ENCODE measurements at places on chromosomes 4 and X.

DNA sequence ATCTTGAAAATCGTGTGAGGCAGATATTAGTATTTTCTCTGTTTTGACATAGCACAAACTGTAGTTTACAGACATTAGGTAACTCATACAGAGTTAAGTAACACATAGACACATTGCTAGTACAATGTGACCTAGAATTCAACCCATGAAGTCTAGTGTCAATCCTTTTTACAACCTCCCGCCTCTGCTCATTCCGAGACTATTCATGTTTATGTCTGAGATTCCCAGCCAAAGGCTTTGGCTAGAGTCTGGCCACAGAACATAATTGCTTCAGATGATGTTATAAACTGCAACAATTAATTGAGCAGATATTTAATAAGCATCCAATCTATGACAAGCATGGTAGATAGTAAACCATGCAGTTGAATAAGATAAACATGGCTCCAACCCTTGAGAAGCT, 841.0 kb downstream of the STIM2 start:
- DNase-seq, result no peak

DNA sequence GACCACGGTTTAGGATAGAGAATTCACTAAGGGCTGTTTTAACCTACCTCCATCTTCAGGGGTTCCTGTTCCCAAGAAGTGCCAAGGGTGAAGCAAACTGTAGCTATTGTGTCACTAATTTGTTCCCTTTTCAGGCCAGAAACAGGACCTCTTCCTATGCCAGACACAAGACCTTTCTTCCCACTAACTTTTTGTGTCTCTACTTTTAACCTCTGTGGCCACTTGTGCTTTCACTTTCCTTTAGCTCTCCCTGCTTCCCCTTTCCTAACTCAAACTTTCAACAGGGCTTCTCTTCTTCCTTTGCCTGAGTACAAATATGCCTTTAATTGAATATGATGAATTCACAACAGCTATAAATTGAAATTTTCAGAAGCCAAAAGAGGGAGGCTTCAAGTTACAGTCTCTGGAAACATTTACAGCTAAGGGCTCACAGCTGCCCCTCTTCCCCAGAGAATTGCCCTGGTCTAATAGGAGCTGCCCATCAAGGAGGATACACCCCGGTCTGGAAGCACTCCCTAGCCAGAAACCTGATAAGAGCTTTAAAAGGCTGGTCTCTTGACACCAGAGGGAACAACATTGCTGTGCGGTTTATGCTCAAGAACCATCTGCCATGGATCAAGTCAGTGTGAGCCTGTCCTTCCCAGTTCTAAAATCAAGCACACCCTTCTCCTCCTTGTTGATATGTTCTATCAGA, 61.7 kb upstream of the PLS3 start:
- no peak for DNase-seq

GRCh38 chr4:163048447-163048846, 118.2 kb downstream of the NAF1 start:
- peak; percentile 65 for DNase-seq

- no peak for DNase-seq
Measured at GRCh38 chr4:107319386-107319785, 283.3 kb upstream of the DKK2 start.

- DNase-seq, result peak; percentile 51
Measured at GRCh38 chr4:36392024-36392423, 110.6 kb downstream of the DTHD1 start.

GRCh38 chrX:44245733-44246132, 97.7 kb downstream of the EFHC2 start:
- no peak for DNase-seq

DNA sequence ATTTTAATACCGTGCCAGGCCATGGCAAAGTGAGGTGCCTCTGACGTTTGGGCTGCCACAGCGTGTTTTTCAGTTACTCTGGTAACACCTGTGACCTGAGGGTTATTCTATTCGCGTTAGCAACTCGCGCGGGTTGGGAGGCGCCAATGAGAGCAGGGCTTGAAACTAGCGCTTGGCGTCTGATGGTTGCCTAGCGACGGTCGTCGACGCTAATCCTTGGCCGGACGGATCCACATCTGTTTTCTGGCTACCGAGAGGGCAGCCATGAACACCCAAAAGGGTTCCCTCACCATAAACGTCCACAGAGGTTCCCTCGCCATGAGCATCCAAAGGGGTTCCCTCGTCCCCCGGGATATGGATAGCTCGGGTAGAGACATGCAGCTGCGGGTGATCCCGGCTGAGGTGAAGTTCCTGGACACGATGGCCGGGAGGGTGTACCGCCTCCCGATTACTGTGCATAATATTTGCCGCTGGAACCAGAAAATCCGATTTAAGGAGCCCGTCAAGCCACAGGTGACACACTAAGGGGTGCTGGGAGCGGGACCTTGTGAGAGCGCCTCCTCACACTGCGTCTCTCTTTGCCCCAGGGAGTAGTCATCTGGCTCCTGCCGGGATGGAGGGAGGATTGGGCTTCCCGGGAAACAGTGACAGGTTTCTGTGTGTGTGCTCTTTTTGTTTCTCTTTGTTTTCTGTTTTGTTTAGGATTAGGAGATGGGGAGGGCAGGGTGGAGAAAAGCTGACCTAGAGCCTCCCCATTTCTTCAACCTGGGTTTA, at the start of gene CFAP47:
Gene CFAP47, plus strand, starts transcription at position 199 of the 774 bp plus-strand sequence. Its CDS starts 66 bp downstream, at position 265.
- DNase-seq, result no peak

DNA sequence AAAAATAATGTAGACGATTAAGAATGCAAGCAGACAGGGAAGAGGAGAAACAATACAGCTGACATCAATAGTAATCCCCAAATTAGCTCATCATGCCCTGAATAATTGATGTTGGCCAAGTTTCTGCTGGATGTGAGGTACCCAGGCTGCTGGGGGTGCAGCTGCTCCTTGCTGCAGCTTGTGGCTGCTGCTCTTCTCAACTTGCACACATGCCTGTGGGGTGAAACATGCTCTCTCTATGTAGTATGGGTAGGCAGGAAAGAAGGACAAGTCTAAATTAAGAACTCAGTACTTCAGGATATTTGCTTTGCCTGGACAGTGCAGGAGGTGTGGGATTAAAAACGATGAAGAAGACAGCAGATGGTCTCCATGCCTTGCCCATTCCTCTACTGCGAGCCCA, 16.7 kb downstream of the EDA2R start:
- DNase-seq, result no peak

DNA sequence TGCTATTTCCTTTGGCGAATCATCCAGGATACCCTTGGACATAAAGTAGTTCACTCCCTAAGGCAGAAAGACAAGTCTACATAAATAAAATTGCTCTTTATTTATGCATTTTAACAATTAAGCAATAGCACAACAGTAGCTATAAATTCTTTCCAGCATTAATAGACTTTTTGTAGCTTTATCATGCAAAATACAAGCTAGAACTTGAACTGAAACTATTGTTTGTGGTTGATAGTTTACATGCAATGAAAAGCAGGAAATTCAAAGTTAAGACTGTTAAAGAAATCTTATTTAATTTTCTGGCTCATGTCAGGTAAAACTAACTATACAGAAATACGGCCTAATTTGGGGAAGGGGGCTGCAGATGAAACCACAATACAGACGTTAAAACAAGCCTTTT, 42.3 kb downstream of the FBXO8 start:
- no peak for DNase-seq

GRCh38 chrX:27008486-27008885, 454.7 kb downstream of the PPP4R3C start:
- DNase-seq, result no peak

DNA sequence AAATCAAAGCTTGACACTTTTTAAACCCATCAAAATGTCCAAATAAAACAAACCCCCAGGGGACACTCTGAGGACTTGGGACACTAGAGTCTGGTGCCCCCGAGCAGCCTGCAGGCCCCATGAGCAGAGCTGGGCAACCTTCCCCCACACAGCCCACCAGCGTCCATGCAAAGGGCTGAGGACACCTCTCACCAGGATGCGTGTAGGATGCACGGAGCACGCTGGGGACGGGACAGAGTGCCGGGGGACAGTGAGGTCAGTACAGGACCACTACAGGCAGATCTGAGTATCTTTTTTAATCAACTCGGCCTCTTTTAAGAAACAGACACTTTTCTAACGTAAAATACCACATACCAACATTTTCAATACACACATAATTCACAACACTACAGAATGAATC, 6.9 kb downstream of the GAK start:
- no peak for DNase-seq

- no peak for DNase-seq
Measured at GRCh38 chrX:48934581-48935300, 15.9 kb upstream of the PIM2 start.

DNA sequence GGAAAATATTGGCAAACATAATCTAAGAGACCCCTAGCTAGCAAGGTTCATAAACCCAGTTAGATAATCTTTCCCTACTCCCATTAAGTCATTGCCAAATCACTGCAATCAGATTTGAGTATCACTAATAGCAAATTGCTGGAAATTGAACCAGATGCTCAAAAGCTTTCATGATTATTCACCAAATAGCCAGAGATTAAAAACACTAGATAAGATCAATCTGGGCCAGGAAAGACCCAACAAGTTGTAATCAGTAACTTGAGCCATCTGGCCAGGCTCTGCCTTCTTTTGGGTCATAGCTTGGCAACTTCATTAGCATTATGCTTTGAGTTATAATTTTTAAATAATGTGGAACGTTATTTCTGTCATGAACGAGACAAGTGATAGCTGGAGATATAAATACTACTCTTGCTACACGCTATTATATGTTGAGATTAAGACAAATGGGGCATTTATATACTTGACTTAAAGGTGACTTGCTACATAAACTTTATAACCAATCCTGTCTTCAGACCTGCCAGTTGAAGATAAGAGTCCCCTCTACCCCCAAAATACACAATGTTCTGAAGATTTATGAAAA, 196.6 kb upstream of the EDNRA start:
- no peak for DNase-seq

DNA sequence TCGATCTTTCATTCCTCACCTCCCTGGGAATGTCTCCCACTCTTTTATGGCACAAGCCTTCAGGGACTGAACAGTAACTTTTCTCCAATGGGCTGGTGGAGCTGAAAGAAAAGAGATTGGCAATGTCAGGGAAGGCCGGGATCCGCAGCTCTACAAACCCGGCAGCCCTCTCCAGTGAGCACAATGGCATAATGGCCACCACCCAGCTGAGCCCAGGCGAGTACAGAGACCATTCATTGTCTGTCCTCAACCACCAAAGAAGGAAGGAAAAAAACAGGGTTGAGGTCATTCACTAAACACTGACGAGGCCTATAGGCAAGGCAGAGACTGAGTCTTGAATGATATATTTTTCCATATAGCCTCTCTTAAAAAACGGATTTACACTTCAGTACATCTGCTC, 3.6 kb downstream of the GEMIN8 start:
- no peak for DNase-seq

GRCh38 chr4:84917869-84918600, 48.5 kb downstream of the WDFY3 start:
- DNase-seq, result no peak

Measured in RKO (cell line).